ENCODE measurements at places on chromosomes 11 and 22.

DNA sequence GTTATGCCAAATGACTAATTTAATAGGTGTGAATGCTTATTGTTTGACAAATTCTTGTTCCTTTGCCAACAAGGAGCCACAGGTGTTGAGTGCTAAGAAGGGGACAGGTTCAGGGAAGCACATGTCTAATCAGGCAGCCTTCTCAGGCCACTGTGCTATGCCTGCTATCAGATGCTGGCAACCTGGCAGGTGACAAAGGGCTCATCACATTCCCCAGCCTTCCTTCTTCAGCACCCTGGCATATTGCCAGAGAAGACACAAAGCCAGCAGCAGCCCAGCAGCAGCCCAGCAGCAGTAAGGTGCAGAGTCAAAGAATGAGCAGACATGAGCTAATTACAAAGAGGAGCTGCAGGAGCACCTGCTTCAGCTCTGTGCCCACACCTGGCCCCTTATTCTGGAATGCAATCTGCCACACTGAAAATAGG lies 68.2 kb downstream of the GUCY1A2 start:
- ATAC-seq, result no peak

- no peak for ATAC-seq
Observed at GRCh38 chr11:2952290-2952689, 23.1 kb upstream of the PHLDA2 start.

DNA sequence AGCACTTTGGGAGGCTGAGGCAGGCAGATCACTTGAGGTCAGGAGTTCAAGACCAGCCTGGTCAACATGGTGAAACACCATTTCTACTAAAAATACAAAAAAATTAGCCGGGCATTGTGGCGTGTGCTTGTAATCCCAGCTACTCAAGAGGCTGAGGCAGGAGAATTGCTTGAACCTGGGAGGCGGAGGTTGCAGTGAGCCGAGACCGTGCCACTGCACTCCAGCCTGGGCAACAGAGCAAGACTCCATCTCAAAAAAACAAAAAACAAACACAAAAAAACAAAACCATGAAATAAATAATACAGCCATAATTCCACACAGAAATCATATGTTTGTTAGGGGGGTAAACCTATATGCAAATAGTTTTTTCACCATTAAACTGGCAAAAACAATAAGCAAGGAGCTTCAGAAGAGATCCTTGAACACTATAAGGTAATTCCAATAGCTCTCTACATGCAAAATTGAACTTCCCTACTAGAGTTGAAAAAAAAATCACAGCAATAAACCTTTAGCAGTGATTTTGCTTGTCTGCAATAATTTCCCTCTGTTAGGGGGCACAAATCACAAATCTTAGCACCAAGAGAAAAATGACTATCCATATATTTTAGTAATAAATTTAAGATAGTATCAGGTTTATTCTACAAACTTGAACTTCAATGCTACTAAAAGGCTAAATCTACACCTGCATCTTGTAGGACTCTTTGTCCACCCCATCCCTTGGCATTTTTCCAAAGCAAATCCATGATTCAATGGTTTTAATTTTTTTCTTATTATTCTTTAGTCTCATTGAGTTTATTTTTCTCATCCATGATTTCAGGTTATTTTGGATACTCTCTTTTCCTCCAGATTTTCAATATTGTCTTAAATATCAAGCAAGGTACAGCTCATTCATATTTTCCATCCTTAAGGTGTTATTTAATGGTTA lies 3.9 kb downstream of the CSTF3 start:
- ATAC-seq, result no peak

GRCh38 chr11:66020618-66021357 lies 5.5 kb downstream of the CATSPER1 start:
- ATAC-seq, result no peak

- no peak for ATAC-seq
Observed at GRCh38 chr11:44631831-44632230, 66.4 kb downstream of the CD82 start.

GRCh38 chr22:22714600-22715335 lies 70.4 kb downstream of the GGTLC2 start:
- ATAC-seq, result no peak

Measured in gastroesophageal sphincter (tissue), 4 donors.